ENCODE measurements at places on chromosomes 5 and 9.

GRCh38 chr9:90979138-90979551 is 177.5 kb downstream of the SYK start:
- DNase-seq, result no peak

DNA sequence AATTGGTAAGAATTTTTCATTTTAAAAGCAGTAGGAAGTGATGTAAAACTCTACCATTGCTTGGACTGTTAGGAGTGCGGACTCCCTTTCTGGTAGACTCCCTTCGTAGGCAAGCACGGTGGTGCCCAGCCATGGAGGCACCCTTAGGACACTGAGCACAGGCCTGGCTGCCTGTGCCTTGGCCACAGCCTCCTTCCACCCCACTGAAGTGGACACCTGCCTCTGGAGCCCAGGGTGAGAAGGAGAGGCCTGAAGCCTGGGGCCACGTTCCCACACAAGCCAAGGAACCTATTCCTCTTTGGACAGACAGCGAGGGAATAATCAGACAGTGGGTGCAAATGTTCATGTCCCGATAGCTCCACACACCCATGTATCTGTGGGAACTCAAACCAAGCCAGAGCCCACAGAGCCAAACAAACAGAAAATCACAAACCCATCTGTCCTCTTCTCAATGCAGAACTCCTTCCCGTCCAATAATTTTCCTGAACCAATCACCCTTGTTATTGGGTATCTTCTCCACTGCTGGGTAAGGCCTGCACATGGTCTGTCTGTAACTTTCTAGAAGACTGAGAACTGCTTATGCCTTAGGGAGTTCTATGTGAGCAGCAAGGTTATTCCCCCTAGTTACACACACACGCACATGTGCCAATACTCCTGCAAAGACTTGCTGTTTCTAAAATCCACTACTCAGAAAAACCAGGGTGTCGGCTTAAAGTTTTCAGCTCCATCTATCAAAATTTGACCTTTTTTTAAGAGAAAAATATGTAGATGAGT is 45.2 kb downstream of the UBE2QL1 start:
- DNase-seq, result no peak

DNA sequence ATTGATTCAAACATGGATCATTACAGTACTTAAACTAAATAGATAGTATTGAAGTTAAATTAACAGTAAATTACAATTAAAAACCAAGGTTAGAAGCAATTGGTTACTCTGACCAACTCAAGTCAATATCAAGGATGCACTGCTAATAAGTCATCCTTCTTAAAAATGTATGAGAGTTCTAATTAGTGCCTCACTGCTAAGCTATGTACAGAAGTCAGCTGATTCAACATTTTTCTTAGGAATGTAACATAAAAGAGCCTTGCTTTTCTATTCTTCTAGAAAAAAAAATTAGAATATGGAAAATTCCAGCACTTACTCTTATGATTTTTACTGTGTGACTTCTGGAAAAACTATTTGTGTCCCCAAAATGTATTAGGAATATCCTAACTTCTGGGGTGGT is 75.7 kb upstream of the FBN2 start:
- DNase-seq, result no peak

GRCh38 chr9:126144196-126144595 is 182.4 kb upstream of the MVB12B start:
- no peak for DNase-seq

GRCh38 chr5:125715216-125715615 is 708.0 kb upstream of the GRAMD2B start:
- no peak for DNase-seq

DNA sequence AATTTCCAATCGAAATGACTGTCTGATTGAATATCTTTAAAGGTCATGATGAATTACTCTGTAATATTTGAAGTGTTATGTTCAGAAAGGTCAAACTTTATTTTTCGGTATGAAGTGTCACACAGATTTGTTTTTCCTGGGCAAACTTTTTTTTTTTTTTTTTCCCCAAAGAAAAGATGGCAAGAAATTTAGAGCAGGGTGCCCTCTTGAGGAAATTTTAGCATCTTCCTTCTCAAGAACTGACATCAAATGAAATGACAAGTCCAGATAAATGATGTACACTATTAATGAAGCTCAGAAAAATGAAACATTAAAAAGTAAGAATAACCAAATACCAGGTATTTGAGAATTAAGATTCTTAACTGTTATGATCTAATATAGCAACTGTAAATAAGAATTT is 123.6 kb downstream of the INVS start:
- DNase-seq, result peak; percentile 77

DNA sequence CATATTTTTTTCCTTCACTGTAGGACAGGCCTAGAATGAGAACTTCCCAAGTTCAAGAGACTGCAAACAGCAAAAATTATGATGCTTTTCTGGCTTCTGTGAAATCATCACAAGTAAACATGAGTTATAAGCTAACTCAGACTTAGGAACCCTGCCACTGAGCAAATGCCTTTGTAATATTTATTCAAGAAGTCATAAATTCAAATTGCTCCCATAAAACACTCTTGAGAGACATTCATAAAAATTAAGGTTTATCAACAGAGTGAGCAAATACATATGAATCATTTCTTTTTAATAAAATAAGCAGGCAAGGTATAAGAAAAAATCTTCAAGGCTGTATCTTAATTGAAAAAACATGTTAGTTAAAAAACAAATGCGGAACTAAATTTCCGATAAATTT is 124.2 kb downstream of the GNA14 start:
- DNase-seq, result no peak

- no peak for DNase-seq
These were observed 18.4 kb upstream of the TCF7 start for GRCh38 chr5:134095887-134096589.

DNA sequence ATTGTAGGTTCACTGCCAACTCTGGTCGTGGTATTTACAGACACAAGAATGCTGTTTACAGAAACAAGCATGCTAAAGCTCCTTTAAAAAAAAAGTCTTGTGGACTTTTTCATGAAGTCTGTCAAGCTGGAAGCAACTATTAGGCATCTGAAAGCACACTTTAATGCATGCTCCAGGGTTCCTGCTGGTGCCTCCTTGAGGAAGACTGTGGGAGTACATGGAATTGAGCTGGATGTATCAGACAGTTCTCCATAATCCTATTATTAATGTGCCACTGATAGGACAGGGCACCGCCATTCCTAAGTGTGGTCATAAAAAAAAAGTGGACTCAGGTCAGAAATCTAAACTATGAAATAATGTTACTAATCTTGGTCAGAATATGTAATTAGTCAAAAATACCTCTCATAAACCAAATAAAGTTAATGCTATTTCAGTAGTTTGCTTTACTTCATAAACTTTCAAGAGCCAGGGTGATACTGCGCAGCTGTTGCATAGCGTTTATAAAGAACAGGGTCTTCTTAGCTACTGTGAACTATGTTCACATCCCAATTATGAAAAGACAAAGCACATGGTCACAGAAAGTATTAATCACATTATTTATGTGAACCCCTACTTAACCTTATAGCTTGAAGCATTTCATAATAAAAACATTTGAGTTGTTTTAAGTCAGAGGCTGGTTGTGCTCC is 390.8 kb upstream of the PTGER4 start:
- DNase-seq, result no peak

GRCh38 chr5:173878224-173878967 is 9.8 kb upstream of the CPEB4 start:
- no peak for DNase-seq

- DNase-seq, result no peak
These were observed 53.7 kb upstream of the BOD1 start for GRCh38 chr5:173670130-173670651.

GRCh38 chr9:77899679-77900354 is 131.8 kb downstream of the GNAQ start:
- peak; percentile 28 for DNase-seq

- no peak for DNase-seq
These were observed 71.9 kb upstream of the PPP1R2B start for GRCh38 chr5:156778139-156778706.

DNA sequence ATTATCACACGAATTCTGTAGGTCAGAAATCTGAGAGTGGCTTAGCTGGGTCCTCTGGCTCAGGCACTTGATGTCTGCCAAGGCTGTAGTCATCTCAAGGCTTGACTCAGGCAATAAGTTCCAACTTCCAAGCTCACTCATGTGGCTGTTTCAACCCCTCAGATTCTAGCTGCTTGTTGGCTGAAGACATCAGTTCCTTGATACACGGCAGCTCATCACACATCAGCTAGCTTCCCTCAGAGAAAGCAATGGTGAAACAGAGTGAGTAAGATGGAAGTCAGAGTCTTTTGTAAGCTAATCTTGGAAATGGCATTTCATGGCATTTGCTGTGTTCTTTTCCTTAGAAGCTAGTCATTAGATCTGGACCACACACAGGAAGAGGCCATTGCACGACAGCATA is 204.2 kb upstream of the PTGER4 start:
- no peak for DNase-seq

DNA sequence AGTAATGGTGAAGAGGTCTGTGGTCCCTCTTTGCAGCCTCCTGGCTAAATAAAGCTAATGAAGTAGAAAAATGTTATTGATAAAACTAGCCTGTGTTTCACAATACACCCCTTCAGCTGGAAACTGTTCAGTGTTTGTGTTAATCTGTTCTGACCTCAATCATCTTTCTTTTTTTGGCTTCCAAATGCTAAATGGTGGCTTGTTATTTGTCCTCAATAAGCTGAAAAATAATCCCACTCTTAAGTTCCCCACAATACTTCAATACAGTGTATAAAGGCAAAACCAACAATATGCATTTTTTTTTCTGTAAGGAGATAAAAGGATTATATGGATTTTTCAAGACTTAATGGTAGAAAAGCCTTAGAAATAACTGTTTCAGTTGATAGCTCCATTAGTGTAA is 560.5 kb downstream of the TUSC1 start:
- no peak for DNase-seq

GRCh38 chr9:85053206-85053786 is 383.8 kb downstream of the NTRK2 start:
- DNase-seq, result no peak

- peak; percentile 24 for DNase-seq
These were observed 61.1 kb upstream of the ARAP3 start for GRCh38 chr5:141742866-141743851.

- no peak for DNase-seq
These were observed 2.6 kb downstream of the EXOSC2 start for GRCh38 chr9:130696139-130696650.

- DNase-seq, result no peak
These were observed 509.1 kb downstream of the RAB3C start for GRCh38 chr5:59091965-59092364.

DNA sequence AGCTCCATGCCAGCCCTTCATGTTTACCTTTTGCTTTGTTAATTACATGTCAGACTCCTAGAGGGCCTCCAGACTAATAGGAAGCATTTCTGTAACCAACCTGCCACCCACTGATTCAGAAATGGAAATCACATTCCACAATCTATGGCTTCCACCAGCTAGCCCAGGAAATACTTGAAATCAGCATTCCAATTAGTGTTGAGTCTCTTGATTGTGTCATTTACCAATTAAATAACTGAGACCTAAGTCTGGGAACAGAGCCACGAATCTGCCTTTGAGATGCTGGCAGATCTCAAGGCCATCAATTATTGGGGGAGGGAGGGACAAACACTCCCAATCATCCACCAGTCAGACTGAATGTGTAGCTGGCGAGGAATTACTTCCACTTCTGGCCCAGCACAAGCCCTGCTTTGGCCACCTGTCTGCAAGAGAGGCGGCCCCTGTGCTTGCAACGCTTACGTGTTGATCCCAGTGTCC is 27.4 kb upstream of the SAP30L start:
- no peak for DNase-seq

- no peak for DNase-seq
These were observed 241.5 kb downstream of the ARRDC3 start for GRCh38 chr5:91141642-91142041.

DNA sequence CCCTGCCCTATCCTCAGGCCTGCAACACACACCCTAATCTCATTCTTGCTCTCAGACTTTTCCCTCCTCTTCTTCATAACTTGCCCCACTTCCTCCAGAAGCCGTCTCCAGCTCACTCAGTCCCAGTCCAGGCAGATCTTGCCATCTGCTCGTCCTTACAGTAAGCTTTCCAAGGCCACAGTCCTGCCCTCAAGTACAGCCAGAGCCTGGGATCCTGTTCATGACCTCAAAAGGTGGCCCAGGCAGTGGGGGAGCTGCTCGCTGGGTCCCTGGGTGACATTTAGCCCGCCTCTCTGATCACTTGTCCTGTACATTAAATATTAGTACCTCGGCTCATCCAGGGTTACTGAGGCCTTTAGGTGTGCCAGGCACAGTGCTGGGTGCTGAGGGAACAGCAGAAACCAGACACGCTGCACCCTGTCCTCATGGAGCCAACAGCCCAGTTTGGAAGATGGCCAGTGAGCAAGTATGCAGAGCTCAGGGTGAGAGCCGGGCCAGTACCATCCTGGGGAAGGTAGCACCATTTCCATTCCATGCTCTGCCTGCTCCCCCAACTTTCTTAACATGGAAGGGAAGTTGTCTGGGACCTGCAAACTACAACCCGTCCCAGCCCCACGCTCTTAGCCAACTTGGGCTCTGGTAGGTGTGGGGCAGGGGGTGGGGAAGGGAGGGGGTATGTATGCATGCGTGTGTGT is 100.4 kb downstream of the C5orf15 start:
- DNase-seq, result no peak

GRCh38 chr5:126872561-126873354 is 95.8 kb downstream of the LMNB1 start:
- no peak for DNase-seq

DNA sequence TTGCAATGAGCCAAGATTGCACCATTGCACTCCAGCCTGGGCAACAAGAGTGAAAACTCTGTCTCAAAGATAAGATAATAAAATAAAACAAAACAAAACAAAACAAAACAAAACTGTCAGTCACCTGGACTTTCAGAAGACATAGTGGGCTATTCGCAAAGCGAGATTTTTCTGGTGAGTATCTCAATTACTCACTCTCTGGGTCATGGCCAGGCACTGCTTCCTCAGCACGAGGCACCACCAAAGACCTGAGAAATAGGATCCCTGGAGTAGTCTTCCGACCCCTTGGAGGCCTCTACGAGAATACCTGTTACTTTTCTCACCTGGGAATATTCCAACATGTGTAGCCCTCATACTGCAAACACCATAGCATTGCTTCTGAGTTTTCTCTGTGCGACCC is 201.7 kb upstream of the ZNF618 start:
- DNase-seq, result peak; percentile 66

Data from RKO (cell line).